ENCODE measurements at places on chromosomes 1 and 21. TPM values are rescaled to one million over a fixed set of nuclear protein-coding genes. Genes with fewer than 3 reads are reported as not detected.

CD1E gene
- total RNA-seq, result not detected

RAB25 gene
- not detected for total RNA-seq

SLC2A5 gene
- 0.17 TPM for total RNA-seq

EPHA2 gene
- 65.6 TPM for total RNA-seq

TAF1A gene
- total RNA-seq, result 3.8 TPM

All from dermis lymphatic vessel endothelial cell (primary cell).